ENCODE measurements at places on chromosomes 12 and 14.
A peak's percentile ranks its signal among the peaks of the same experiment; 100 is the strongest.

DNA sequence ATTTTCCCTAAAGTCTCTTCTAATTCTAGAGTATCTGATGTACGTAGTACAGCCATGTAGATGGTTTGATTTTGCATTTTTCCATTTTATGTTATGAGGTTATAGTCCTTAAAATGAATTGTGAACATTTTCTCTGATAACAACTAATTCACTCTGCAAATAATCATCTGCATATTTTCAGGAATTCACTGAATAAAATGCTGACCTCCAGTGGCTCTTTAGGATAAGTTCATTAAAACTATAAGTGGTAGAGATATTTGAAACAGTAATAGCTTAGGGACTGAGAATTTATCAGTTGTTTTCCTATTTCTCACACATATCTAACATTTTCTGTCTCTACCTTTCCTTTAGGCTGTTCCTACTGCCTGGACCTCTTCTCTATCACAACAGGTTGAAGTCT lies 4.4 kb downstream of the MSRB3 start:
- no peak for DNase-seq

DNA sequence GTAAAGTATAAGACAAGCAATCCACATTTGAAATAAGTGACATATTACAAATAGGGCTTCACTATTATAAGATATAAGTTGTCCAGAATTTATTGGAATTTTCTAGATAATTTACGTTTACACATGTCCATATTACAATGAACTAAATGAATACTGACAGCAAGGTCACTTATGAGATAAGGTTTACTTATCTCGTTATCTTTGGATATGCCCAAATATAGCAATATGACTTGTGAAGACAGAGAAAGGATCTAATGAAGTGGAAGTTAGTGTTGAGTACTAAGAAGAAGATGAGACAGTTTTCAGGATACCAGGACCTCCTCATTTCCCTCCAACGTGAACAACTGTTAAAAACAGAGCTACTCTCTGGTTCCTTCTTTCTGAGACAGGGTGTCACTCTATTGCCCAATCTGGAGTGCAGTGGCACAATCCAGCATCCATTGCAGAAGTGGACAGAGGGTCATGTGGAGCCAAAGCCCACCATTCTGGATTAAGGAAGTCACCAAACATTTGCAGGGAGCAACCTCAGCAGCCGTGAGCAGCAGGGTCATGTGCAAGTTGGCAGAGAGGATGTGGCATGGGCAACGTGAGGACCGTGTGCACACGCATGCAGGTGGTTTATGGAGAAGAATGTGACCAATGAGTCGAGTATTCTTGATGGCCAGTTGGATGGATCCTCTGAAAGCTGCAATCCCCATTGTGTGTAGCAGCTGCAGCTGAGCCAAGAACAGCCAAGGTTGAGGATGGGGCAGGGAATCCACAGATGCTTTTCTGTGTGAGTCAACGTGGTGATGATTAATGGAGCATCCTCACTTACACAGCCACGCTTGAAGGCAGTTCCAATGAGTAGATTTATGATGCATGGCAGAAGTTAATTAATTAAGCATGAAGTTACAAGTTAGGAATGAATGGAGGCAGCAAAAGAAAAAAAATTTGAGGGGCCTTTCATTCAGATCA lies 111.0 kb downstream of the BICD1 start:
- peak; percentile 69 for DNase-seq

GRCh38 chr12:15682826-15683225 lies 106.4 kb downstream of the EPS8 start:
- no peak for DNase-seq

- DNase-seq = no peak
Measured at GRCh38 chr14:36052681-36053080, 123.8 kb downstream of the PTCSC3 start.

DNA sequence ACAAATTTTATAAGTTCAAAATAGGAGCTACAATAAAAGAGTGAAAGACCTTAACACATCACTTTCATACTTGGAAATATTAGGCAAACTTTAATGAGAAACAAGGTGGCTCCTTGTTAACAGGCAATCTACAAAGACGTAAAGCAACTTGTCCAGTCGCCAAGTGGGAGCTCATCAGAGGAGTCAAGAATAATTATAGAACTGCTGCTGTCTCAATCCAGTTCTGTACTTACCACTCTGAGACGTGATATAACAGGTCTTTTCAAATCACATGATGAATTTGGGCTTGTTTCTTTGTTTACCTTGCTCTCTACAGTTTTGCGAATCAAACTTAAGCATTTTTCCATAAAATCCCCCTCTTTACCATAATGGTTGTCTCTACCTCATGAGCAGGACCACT lies 3.6 kb downstream of the YBX3 start:
- no peak for DNase-seq

DNA sequence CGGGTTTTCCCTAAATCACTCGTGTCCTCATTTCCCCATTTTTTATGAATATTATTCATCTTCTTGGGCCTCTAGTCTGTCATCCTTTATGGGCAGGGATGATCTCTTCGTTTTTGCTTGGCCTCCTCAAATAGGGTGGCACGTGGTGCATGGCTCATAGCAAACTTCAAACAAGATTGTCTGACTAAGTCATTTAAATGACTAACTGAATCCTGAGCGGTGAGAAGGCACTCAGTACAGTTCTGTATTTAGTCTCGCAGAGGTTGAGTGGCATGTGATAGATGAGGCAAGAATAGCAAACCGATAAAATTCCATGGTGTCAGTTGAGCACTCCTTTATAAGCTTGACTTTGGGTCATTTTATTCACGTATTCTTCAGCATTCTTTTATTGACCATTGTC lies 5.7 kb upstream of the JDP2 start:
- DNase-seq = peak; percentile 82

DNA sequence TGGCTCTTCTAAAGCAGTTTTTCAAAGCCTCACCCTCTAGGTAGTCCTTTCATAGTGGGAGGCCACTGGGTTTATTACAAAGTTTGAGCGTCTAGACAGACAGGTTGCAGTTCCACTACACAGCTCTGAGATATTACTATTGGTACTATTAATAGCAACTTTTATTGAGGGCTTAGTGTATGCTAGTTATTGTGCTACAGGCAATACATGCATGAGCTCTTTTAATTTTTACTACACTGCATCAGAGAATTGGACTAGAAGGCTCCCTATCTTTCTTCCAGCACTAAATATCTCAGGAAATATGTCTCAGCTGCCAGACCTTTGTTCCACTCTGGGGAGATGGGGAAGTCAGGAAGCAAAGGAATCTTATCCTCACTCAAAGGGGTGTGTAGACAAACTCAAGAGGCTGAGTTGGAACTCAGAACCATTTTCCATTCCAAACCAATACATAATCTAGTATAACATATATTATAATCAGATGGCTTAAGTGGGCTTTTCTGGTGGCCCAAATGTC lies 161.8 kb upstream of the SLC38A2 start:
- DNase-seq = no peak

DNA sequence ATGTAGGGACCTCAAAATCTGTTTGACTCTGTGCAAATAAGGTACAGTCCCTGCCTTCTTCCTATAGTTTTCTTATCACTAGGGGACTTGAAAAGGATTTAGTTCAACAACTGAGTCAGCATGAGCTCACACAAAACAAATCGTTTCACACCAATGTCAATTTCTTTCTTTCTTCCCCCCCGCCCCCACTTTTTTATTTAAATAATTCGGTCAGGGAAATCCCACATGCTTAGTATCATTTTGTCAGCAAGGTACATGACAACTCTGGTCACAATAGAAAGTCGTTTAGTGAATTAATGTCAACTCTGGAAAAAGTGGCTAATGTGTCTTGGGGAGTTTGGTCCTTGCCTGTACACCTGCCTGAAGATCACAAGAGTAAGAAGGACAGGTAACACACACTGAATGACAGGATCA lies 232.2 kb upstream of the PLEKHG7 start:
- DNase-seq = no peak

GRCh38 chr14:85537526-85537925 lies 7.6 kb downstream of the FLRT2 start:
- no peak for DNase-seq

DNA sequence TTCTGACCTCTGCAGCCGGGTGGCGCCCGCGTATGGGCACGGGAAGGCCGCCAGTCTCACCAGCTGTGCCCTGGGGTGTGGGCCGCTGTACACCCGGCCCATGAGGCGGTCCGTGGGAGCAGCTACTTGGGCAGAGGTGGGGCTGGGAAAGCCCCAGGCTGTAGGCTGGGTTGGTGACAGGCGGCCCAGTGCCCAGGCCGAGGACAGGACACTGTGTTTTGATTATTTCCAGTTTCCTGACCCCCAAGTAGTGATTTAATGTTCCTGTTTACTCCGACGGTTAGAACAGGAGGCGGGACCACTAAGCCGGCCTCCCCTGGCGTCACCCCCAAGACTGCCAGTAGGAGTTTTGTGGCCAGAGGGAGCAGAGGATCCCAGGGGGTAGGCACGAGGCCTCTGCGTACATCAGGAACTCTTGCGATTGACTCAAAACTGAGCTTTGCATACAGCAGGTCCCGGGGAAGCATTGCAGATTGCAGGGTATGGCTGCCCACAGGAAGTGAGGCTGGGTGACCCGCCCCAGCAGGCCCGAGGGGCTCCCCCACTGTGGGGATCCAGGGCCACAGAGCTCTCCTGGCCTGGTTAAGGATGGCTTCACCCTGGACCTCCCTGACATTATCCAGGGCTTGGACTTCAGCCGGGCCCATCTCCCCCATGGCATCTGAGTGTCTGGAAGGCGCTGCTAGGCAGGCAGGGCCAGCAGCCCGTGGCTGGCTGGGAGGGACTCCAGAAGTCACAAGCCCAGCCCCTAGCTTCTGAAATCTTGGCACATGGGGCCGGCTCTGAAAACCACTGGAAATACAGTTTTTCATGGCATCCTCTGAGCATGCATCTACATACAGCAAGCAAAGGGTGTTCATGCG lies 42.5 kb upstream of the DIO3 start:
- no peak for DNase-seq

DNA sequence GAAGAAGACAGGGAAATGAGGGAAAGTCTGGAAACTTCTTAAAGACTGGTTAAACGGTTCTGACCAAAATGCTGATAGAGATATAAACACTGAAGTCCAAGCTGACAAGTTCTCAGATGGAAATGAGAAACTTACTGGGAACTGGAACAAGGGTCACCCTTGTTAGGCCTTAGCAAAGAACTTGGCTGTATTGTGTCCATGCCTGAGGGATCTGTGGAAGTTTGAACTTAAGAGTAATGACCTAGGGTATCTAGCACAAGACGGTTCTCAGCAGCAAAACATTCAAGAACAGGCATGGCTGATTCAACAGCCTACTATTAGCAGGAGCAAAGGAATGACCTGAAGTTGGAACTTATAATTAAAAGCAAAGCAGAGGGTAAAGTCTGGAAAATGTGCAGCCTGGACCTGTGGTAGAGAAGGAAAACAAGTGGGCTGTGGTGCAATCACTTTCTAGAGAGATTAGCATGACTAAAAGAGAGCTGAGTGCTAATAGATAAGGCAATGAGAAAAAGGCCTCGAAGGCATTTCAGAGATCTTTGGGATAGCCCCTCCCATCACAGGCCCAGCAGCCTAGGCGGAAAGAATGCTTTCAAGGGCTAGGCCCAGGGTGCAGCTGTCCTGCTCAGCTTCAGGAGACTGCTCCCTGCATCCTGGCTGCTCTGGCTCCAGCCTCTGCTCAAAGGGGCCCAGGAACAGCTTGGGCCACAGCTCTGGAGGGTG lies 60.3 kb downstream of the ATP2B1 start:
- DNase-seq = no peak

GRCh38 chr14:89212386-89213235 lies 204.4 kb downstream of the FOXN3 start:
- no peak for DNase-seq

- DNase-seq = peak; percentile 86
Measured at GRCh38 chr14:102215576-102216250, 76.0 kb downstream of the WDR20 start.

DNA sequence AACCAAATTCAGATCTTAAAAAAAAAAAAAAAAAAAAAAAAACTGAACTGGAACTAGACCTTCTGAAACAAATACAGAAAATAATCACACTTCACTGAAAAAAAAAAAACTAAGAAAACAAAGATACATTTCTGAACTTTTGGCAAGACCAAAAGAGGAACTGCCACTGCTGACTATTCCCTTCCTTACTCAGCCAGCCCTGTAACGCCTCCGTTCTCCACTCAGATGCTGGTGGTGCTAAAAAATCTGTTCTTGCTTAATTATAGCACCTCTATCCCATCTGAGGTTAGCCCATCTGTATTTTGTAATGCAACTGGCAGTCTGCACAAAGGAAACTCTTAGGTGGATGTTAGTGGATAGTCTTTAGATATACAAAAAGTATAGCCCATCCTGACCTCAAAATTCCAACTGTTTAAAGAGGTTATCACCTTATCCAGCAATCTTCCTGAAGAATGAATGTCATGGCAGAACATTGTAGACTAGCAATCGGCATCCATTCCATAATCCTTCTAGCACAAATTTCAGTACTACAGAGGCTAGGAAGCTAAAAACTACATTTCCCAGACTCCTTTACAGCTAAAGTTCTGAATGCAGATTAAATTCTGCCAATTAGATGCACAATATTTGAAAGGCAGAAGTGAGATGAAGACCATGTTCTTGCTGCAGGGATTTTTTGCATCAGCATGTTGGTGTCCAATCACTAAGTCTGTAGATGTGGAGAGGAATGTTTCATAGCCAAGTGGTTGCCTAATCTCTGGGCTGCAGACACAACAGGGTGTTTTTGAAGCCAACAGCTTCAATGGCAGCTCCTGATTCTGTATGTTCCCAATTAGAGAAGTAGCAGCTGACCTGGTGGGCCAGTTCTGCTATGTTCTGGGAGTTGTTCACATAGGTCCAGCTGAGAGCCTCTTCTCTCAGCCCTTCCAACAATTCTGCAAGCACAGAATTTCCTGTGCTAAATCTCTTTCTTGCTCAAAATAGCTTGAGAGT lies 5.7 kb downstream of the MAP3K9 start:
- peak; percentile 86 for DNase-seq

DNA sequence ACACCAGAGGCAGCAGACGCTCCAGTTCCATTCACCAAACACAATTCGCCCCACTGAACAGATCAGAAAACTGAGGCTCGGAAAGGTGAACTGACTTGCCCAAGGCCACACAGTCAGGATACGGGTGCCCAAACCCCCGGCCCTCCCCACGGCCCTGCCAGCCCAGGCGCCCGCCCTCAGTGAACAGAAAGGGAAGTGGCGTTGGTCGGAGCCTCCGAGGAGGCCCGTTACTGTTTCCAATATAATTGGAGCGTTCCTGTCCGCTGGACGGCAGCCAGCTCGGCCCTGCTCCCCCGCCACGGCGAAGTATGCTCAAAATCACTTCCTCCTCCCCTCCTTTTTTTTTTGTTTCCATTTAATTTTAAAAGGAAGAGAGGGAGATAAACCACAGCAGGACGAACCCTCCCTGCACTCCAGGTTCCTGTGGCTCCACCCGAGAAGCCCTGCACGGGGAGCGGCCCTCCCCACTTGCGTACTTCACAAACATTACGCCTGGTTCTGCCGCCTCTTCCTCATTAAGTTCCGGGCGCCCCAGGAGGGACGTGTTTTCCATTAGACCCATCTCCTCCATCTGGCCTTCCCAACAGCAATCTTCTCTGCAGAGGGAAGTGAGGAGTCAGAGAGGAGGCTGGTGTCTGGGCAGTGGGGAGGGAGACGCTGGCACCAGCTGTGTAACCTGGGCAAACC lies 61.1 kb downstream of the NCOR2 start:
- peak; percentile 61 for DNase-seq

- DNase-seq = no peak
Measured at GRCh38 chr14:22887990-22888378, 5.0 kb downstream of the REM2 start.

- no peak for DNase-seq
Measured at GRCh38 chr14:25908277-25909044, 689.4 kb downstream of the NOVA1 start.

Measured in inflammatory macrophage treated with lipopolysaccharide for 1 hour (primary cell).